ENCODE measurements at places on chromosomes 2 and 18.
A peak's percentile ranks its signal among the peaks of the same experiment; 100 is the strongest.

DNA sequence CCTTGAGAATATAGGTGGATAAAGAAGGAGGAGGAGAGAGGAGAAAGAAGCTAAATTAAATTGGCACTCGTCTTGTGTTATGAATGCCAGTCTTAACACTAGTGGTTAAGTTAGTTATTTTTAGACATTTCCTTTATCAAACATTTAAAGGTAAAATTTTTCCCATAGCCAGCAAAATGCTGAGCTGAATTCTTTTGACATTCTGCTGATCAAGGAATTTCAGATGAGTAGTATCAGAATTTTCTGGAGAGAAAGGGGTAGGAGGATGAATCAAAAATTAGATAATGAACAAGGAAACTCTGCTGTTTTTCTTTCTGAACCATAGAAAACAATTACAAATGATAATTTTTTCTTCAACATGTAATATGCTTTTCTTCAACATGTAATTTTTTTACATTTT, 52.5 kb downstream of the ASXL3 start:
- DNase-seq: no peak

DNA sequence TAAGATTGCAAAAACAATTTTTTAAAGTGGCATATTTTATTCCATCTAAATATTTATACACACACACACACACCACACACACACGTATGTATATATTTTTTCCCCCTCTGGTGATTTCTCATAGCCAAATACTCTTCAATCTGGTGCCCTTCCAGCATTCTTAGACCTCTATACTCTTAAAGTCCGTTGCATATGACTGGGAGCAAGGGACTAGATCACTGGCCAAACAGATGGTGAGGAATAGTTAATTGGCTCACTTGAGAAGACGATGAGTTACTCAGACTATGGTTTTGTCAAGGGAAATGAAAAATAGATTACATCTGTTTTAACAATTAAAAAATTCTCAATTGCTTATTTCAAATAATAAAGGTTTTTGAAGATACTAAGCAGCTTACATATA, 512.5 kb upstream of the LRRTM4 start:
- no peak for DNase-seq

- DNase-seq: no peak
Observed at GRCh38 chr2:228245601-228246000, 64.1 kb upstream of the SPHKAP start.

DNA sequence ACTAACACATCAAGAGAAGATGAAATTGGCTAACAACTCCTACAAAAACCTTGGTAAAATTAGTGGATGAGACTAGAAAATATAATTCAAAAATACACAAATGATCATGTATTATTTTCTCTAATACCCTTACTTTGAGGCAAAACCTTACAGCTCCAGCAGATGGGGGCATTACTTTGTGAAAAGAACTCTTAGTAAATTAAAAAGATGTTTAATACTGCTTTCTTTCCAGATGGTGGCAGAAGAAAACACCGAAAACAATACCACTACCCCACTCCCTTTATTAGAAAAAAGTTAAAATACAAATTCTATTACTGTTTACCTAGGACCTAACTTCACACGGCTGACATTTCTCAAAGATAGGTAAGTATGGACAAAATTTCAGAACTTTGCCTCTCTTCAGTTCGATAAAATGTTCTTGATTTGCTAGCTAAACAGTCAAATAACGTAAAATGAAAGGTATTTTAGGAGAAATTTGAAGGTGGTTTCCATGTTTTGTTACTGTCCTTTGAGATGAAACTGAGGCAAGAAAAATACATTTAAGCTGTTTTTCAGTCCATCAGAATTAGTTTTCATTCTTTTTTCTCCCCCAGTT, 30.6 kb downstream of the ORC4 start:
- DNase-seq: peak; percentile 1

DNA sequence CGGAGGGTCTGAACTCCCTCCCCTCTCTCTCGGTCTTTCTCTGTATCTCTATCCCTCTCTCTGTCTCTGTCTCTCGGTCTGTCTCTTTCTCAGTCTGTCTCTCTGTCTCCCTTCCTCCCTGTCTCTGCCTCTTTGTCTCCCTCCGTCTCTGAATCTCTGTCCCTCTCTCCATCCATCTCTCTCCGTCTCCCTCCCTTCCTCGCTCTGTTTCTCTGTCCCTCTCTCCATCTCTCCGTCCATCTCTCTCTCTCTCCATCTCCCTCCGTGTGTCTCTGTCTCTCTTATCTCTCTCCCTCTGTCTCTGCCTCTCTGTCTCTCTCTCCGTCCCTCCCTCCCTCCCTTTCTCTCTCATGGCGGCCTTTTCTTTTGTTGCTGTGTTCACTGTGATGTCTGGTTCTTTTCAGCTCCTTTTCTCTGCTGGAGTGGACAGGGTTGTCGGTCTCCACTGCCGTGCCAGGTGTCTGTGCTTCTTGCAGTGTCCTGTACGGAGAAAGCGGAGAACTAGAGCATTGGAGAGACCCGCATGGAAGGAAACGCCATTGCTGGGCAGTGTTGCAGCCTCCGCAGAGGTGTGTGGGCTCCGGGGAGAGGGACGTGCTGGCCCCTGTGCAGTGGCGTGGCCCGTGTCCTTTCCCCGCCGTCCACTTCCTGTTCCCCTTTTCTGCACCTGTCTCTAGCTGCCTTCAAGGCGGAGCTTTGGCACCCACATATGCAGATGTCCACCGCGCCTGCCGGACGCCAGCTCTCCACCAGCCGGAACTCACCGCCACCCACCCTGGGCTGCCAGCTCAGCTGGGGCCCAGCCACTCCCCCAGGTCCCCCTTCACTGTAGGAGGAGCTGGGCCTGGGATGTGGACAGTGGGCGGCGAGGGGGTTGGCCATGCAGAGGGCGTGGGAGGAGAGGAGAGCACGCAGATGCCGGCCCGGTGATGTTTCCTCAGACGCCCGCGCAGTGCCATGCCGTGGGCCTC, 113.1 kb downstream of the NFATC1 start:
- no peak for DNase-seq

- DNase-seq: no peak
Observed at GRCh38 chr2:1866402-1867111, 122.2 kb upstream of the PXDN start.

- no peak for DNase-seq
Observed at GRCh38 chr2:189582809-189583192, 2.2 kb upstream of the SLC40A1 start.

Measured in effector CD8-positive, alpha-beta T cell (primary cell).